ENCODE measurements at places on chromosomes 4 and X.

DNA sequence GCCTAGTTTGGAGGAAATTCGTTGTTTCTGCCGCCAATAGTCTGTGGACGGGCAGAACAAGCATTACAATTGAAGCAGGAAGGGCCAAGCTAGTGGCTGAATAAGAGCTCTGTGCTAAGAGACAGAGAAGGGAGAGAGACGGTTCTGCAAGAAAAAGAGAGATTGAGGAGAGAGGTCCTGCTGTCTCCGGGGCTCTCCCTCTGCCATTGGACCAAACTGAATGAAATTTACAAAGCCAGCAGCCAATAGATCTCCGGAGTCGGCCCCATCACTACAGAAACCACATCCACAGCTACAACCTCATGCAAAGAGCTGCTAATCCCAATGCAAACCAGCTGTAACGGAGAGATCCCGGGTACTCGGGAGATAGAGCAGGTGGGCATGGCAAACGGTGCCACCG lies at the start of gene NLGN4X:
Gene NLGN4X (minus strand): TSS at position 148 of the 400 bp plus-strand sequence. CDS start 77,401 bp downstream, outside the sequence.
- DNase-seq: no peak

DNA sequence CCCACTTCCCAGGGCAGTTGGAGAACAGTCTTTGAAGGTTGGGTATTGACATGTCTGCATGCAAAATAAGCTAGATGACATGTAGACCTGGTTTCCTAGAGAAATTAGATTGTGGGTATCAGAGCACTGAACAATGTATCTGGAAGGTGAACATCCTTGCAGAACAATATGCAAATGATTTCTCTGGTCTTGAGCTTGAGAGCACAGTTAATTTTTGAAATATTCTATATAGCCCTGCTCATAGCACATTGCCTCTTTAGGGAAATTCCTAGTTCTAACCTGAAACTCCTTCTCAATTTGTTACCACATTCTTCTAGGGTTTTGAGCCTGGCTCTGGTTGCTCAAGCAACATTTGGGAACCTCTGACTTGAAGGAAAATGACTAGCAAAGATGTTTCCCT lies 41.6 kb upstream of the LAS1L start:
- DNase-seq: no peak

- DNase-seq: peak; percentile 33
These were observed 1.5 kb downstream of the CCNG2 start for GRCh38 chr4:77158487-77158861.

GRCh38 chr4:65482410-65482809 lies 187.9 kb downstream of the EPHA5 start:
- no peak for DNase-seq

GRCh38 chr4:151801547-151802516 lies 41.0 kb upstream of the GATB start:
- peak; percentile 51 for DNase-seq

GRCh38 chrX:150868625-150869024 lies 29.8 kb downstream of the CD99L2 start:
- no peak for DNase-seq

DNA sequence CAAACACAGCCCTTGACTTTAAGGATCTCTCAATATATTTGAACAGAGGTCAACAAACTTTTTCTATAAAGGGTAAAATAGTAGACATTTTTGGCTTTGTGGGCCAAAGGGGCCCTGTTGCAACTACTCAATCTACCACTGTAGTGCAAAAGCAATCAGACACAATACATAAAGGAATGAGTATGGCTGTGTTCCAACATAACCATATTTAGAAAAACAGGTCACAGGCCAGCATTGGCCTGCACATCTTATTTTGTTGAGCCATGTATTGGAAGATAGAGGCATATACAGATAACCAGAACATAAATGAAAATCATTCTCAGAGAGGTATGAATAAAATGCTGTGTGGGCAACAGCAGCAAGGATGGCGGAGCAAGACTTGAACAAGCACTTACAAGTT lies 49.8 kb downstream of the MID1 start:
- no peak for DNase-seq

- DNase-seq: no peak
These were observed 245.0 kb upstream of the SFRP2 start for GRCh38 chr4:154033921-154034320.

DNA sequence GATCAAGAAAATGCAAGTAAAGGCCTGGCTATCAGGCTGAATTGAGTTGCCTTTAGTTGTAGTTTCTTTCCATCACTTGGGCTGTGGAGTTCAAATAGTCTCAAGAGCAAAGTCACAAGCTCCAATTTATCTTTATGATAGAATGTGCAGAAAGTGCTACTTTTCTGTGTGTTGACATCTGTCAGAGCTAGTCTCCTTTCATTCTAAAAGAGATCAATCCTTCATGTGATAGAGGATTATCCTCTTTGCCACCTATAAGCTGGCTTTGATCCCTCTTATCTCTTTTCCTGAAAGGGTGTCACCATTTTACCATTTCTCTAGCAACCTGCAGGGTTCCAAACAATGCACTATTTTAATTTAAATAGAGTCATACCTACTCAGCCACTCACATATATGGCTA lies 224.9 kb downstream of the TEX13A start:
- no peak for DNase-seq

- DNase-seq: no peak
These were observed 333.8 kb upstream of the TENM3 start for GRCh38 chr4:181909368-181909767.

- DNase-seq: no peak
These were observed 97.8 kb downstream of the SYTL5 start for GRCh38 chrX:38103857-38104812.

DNA sequence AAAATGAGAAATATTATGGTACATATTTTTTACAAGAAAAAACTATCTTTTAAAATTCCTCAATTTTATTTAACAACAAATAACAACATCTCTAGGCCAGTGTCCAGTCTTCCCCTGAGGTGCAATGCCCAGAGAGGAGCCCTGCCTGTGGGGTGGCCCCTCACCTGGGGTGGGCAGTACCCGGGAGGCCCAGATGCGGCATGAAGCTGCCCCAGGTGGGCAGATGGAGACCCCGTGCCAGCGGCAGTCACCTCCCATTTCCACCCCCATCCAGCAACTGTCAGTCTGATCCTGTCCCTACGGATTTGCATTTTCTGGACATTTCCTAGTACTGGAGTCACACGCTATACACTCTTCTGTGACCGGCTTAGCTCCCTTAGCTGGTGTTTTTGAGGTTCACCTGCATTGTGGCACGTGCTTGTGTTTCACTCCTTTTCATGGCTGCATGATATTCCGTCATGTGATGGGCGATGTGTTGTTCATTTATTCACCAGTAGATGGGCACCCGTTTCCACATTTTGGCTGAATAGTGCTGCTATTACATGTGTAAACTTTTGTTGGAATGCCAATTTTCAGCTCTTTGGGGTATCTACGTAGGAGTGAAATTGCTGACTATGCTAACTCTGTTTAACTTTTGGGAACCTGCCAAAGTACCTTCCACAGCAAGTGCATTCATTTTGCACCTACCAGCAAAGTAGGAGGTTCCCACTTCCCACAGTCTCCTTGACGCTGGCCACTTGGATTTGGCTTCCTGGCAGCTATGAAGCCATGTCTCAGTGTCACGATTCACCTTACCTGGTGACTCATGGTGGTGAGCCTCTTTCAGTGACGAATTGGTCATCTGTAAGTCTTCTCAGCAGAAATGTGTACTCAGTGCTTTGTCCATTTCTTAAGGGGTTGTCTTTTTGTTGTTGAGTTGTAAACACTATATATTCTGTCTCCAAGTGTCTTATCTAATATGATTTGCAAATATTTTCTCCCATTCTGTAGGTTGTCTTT lies 11.7 kb upstream of the MAEA start:
- no peak for DNase-seq

DNA sequence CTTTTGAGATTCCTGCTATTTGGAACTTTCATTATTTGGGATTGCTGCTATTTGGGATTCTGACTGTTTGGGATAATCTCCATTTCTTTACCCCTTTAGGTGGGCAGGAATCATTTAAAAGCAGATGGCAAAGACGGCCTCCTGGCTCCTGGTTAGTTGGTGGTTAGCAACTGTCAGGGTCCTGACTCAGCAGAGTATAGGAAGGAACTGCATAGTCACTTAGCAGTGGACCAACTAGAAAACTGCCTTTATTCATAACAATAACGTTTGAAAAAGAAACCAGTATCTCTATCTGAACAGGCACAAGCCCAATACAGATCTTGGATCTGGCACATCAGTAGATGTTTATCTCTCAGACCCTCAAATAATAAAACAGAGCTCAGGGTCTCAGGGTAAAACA lies 469.7 kb upstream of the FGF16 start:
- DNase-seq: no peak

GRCh38 chr4:132218406-132218805 lies 930.7 kb upstream of the PCDH10 start:
- no peak for DNase-seq

DNA sequence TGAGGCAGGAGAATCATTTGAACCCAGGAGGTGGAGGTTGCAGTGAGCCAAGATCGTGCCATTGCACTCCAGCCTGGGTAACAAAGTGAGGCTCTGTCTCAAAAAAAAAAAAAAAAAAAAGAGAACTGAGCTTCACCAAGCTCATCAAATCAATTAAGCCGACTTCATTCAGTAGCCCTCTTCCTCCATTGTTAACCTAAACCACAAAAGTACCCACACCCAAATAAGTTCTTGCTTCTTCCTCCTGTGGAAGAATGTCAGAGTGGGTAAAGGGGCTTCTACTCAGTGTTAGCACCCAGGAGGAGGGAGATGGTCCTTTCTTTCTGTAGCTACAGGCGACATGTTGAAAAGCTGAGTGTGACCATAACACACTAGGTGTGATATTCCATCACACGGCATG lies 58.6 kb upstream of the CHRNA9 start:
- no peak for DNase-seq

DNA sequence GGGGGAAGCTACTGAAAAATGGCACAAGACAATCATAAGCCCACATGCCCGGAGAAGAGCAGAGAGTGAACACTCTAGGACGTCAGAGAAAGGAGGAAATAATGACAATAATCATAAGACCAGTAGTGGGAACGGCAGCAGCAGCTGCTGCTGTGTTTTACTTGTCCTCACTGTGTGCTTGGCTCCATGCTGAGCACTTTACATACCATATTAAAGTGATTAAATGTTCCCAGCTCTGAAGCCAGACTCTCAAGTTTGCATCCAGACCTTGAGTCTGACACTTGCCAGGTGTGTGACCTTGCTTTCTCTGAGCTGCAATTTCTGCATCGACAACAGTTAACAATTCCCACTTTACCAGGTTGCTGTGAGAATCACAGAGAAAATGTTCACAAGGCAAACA lies 255.4 kb downstream of the SPANXN1 start:
- no peak for DNase-seq

DNA sequence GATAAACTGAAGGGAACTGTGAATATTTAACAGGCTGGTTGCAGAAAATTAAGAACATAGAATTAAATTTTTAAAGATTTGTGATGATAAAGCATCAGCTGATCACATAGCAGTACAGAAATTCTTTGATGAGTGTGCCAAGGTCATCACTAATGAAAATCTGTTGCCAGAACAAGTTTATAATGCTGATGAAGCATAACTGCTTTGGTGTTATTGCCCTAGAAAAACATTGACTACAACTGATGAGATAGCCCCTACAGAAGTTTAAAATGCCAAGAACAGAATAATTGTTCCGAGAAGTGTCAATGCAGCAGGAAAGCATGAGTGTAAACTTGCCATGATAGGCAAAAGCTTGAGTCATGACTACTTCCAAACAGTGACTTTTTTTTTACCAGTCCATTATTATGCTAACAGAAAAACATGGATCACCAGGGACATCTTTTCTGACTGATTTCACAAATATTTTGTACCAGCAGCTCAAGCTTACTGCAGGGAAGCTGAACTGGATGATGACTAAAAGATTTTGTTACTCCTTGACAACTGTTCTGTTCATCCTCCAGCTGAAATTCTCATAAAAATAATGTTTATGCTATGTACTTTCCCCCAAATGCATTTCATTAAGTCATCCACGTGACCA lies 1136.6 kb downstream of the FAT4 start:
- no peak for DNase-seq

- no peak for DNase-seq
These were observed 1068.8 kb downstream of the FAM133A start for GRCh38 chrX:94742772-94743171.

DNA sequence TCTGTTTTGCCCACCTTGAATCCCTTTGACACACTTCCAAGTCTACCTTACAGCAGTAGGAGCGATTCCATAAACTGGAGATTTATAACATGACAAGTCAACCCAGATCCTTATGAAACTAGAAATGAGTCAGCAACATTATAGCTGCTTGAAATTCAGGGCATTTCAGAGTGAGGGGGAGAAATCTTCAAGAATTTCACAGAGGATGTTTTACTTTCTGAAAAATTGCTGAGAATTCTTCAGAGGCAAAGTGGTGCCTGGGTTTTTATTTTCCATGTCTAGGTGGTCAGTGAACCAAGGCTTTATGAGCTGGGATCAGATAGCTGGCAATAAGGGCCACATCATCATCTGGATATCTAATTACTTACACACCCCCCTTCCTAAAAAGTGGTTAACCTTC lies 119.8 kb downstream of the PPARGC1A start:
- no peak for DNase-seq

All from naive thymus-derived CD8-positive, alpha-beta T cell (primary cell).